Daoy (cell line): ENCODE measurements at places on chromosomes 4 and X.

GRCh38 chr4:836750-837301 lies 10.9 kb upstream of the CPLX1 start:
- no peak for DNase-seq

DNA sequence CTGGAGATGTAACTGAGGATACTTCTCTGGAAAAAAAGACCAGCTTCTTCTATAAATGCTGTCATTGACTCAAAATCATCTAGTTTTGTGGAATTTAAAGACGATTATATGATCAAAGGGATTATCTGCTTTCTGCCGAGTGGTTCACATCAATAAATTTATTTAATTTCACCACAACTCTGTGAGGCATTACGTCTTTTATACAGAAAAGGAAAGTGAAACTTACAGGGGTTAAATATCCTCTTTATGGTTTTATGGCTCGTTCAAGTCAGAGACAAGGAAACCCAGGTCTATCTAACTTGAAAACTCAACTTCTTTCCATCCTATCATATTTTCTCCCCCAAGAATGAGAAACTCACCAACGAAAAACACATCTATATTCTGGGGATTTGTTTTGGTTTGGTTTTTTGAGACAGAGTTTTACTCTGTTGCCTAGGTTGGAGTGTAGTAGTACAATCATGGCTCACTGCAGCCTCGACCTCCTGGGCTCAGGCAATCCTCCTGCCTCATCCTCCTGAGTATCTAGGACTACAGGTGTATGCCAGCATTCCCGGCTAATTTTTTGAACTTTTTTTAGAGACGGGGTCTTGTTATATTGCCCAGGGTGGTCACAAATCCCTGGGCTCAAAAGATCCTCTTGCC lies 377.9 kb upstream of the EMCN start:
- DNase-seq, result no peak

GRCh38 chr4:122873146-122873545 lies 46.5 kb downstream of the FGF2 start:
- DNase-seq, result no peak

DNA sequence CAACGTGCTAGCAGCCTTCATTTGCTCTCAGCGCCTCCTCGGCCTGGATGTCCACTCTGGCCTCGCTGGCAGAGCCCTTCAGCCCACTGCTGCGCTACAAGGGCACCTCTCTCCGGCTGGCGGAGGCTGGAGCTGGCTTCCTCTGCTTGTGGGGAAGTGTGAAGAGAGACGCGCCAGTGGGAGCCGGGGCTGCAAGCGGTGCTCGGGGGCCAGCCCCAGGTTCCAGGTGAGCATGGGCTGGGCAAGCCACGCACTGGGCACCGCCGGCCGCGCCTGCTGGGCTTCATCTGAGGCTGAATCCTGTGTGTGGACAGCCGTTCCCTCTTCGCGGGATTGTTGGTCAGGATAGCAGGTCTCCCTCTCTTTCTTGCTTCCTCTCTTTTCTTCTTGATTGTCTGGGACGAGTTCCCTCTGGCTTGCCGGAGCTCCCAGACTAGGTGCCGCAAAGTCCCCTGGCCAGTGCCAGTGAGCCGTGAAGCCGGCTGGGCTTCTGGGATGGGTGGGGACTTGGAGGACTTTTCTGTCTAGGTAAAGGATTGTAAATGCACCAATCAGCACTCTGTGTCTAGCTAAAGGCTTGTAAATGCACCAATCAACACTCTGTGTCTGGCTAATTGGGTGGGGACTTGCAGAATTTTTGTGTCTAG lies 165.0 kb downstream of the HEPH start:
- DNase-seq, result no peak

DNA sequence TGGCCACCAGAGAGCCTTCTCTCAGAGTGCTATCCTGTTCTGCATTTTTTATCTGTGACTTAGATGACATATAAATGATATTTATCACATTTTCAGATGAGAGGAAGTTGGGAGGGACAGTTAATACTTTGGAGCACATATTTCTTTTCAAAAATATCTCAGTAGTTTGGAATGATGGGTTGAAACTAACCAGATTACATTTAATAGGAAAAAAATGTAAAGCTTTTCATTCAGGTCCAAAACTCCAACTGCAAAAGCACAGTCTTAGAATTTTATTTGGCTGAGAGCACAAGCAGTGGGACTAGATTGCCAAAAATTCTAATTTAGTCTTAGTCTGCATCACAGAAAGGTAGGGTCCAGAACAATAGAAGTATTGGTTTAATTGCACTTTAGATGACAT lies 248.2 kb upstream of the TEX13A start:
- no peak for DNase-seq

DNA sequence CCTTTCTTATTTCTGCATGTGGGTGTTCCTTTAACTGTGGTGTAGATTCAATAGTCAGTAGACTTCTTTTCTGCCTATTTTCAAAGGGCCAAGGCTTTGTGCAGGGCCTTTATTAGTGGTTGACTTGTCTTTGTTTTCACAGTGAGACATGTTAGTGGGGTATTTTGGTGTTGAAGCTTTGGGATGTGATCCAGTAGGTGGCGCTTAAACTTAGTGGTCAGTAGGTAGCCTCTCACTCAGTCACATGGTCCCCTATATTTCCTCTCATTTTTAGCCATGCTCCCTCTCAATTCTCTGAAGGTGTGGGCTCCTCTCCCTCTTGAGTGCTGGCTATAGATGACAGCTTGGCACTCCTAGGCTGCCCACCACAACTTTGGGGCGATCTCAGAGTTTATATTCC lies 23.4 kb upstream of the SLC10A7 start:
- no peak for DNase-seq

- DNase-seq, result no peak
These were observed 16.8 kb upstream of the DMP1 start for GRCh38 chr4:87633243-87633642.

GRCh38 chrX:47574547-47575301 lies 7.5 kb upstream of the TIMP1 start:
- no peak for DNase-seq

DNA sequence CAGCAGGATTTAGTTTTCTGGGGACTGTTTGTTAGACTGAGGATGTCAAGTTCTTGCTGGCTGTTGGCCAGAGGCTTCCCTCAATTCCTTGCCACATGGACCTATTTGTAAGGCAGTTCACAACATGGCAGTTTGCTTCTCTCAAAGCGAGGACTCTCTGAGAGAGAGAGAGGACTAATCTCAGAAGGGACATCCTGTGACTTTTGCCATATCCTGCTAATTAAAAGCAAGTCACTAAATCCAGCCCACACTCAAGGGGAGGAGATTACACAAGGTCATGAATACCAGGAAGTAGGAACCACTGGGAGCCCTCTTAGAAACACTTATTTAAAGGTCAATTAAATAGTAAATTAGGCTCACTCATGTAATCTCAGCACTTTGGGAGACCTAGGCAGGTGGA lies 38.2 kb downstream of the PPP1R2C start:
- no peak for DNase-seq

GRCh38 chr4:130468340-130468739 lies 1372.4 kb downstream of the C4orf33 start:
- no peak for DNase-seq

GRCh38 chr4:148986951-148987350 lies 544.7 kb upstream of the NR3C2 start:
- no peak for DNase-seq

DNA sequence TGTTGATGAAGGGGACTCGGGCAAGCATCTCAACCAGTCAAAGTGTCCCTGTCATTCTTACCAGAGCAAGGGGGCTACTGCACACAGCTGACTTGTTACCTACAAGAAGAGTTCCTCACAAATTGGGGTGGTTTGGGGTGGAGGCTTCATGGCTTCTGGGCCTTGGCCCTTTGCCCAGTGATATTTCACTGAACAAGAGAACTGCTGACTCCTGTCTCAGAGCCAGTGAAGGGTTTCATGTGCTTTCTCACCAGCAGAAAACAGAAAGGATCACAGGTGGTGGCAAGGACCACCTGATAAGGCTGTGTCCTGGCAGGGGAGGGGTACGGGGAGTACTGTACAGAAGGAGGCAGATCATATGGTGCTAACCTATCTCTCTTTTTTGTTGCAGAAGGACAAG lies 53.5 kb downstream of the DLG3 start:
- DNase-seq, result no peak

DNA sequence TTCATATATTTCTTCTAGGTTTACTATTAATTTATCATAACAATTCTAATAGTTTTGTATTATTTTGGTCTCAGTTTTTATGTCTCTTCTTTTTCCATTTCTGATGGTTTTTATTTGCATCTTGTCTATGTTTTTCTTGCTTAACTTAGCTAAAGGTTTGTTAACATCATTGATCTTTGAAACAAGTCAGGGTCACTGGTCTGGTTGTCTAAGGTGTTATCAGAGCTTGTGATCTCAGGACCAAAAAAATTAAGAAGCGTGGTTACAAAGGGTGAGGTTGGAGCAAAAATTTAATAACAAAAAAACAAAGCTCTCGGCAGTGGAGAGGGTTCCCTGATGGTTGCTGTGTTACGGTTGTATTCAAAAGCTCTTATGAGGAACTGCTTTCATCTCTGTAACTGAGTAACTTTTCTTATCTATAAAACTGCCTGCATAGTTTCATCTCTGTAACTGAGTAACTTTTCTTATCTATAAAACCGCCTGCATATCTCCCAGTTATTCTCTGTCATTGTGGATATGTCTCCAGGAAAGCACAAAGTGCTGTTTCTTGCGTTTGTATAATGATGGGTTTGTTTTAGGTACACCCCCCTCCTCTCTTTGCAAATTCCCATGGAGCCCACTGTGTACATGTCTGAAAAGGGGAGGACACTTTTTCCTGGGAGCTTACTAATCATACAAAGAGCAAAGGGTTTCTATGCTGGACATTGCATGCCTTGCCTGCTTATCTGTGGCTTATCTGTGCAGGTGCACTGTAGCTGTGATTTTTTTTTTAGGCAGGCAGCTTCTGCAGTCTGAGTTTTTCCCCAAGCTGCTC lies 62.4 kb upstream of the UGT2B15 start:
- no peak for DNase-seq

GRCh38 chr4:15255537-15255936 lies 172.3 kb upstream of the C1QTNF7 start:
- DNase-seq, result no peak

DNA sequence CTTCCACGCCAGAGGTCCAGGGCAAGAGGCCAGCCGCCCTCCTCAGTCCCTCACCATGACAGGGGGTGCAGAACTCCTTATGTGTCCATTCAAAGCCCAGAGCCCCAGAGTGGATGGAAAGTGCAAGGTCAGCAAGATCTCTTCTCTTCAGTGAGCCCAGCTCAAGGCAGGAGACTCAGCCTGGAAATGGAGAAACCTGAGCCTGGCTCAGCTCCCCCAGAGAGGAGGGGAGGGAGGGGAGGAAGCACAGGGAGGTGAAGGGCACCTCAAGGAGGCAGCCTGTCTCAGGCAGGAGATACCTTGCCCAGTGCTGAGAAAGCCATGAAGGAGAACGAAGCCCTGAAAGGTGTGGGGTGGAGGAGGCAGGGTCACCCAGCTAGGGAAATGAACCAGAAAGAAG lies 121.8 kb upstream of the PJA1 start:
- no peak for DNase-seq

DNA sequence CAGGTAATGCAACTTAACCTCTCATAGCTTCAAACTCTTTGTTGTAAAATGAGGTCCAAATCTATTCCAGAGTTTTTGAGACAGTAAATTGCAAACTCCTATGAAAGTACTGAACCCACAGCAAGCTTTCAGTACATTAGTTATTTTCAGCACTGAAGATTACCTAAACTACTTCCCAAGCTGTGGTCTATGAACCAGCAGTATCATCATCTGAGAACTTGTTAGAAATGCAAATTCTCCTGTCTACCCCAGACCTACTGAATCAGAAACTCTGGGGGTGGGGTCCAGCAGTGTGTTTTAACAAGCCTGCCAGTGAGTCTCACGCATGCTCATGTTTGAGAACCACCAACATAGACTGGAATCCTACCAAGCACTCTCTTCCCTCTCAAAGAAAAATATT lies 5.7 kb upstream of the CASP6 start:
- DNase-seq, result no peak

GRCh38 chr4:159069922-159070321 lies 33.0 kb upstream of the RAPGEF2 start:
- DNase-seq, result peak; percentile 9

- no peak for DNase-seq
These were observed 3.4 kb upstream of the IGBP1 start for GRCh38 chrX:70129816-70130215.

DNA sequence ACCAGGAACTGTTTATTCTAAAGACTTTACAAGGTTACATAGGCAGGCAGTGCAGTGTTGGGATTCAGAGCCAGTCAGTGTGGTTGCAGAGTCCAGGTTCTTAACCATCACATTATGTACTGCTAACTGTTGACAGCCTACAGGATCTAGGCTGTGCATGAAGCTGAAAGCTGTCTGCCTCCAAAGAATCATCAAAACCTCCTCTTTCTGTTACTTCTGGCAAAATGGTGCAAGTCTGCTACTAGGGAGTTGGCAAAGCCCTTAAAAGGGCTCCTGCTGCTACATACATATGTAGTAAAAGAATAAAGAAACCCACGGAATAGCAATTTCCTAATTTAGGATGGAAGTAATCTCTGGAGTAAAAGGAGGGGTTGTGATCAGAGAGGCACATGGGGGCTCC lies 40.4 kb upstream of the CHRDL1 start:
- no peak for DNase-seq
